Activated CD4-positive, alpha-beta T cell treated with anti-CD3 and anti-CD28 coated beads, Interleukin-2, amount 10 ng/mL, durations not matched to agents 7 days and 5 days (primary cell): ENCODE measurements at places on chromosomes 4 and X. TPM values are rescaled to one million over a fixed set of nuclear protein-coding genes. Genes with fewer than 3 reads are reported as not detected.

GATA1 gene
- not detected for total RNA-seq

TBC1D19 gene
- 4.4 TPM for total RNA-seq

SULT1B1 gene
- 7.1 TPM for total RNA-seq

F8A2 gene
- total RNA-seq, result not detected

GRCh38 chrX:34299451-34299967, 167.4 kb upstream of the FAM47A start:
- no peak overlapping the region for H3K27ac ChIP-seq
- no peak for DNase-seq
- H3K36me3 ChIP-seq, result no peaks in the 10 kb centered on the region
- no peaks in the 10 kb centered on the region for H3K27me3 ChIP-seq
- H3K4me3 ChIP-seq, result no peak overlapping the region

GRCh38 chr4:101155945-101156344, 191.4 kb downstream of the PPP3CA start:
- H3K27ac ChIP-seq, result no peak overlapping the region
- no peak for DNase-seq
- peaks cover 27% of the 10 kb centered on the region for H3K4me1 ChIP-seq
- H3K36me3 ChIP-seq, result no peaks in the 10 kb centered on the region
- H3K27me3 ChIP-seq, result no peaks in the 10 kb centered on the region
- no peak overlapping the region for H3K4me3 ChIP-seq

- no peaks in the 10 kb centered on the region for H3K27me3 ChIP-seq
- H3K27ac ChIP-seq, result no peak overlapping the region
- no peaks in the 10 kb centered on the region for H3K36me3 ChIP-seq
- DNase-seq, result no peak
- H3K4me3 ChIP-seq, result no peak overlapping the region
- no peaks in the 10 kb centered on the region for H3K4me1 ChIP-seq
Observed at GRCh38 chr4:11847167-11847566, 418.5 kb upstream of the HS3ST1 start.

- H3K4me1 ChIP-seq, result peaks cover 20% of the 10 kb centered on the region
- no peak overlapping the region for H3K27ac ChIP-seq
- no peak for DNase-seq
- no peak overlapping the region for H3K4me3 ChIP-seq
- H3K27me3 ChIP-seq, result peaks cover 6% of the 10 kb centered on the region
Observed at GRCh38 chr4:110003401-110004187, 90.9 kb downstream of the EGF start.

- H3K27ac ChIP-seq, result no peak overlapping the region
- no peaks in the 10 kb centered on the region for H3K27me3 ChIP-seq
- H3K36me3 ChIP-seq, result peaks cover 3% of the 10 kb centered on the region
- peaks cover 8% of the 10 kb centered on the region for H3K4me1 ChIP-seq
Observed at GRCh38 chr4:1029529-1029928, 18.1 kb downstream of the FGFRL1 start.
